Fibroblast of upper back skin (primary cell): ENCODE measurements at places on chromosomes 6 and 20.

GRCh38 chr6:63267828-63268227, 52.0 kb downstream of the LGSN start:
- no peak for DNase-seq

GRCh38 chr6:113649276-113649675, 207.9 kb upstream of the MARCKS start:
- peak; percentile 37 for DNase-seq

DNA sequence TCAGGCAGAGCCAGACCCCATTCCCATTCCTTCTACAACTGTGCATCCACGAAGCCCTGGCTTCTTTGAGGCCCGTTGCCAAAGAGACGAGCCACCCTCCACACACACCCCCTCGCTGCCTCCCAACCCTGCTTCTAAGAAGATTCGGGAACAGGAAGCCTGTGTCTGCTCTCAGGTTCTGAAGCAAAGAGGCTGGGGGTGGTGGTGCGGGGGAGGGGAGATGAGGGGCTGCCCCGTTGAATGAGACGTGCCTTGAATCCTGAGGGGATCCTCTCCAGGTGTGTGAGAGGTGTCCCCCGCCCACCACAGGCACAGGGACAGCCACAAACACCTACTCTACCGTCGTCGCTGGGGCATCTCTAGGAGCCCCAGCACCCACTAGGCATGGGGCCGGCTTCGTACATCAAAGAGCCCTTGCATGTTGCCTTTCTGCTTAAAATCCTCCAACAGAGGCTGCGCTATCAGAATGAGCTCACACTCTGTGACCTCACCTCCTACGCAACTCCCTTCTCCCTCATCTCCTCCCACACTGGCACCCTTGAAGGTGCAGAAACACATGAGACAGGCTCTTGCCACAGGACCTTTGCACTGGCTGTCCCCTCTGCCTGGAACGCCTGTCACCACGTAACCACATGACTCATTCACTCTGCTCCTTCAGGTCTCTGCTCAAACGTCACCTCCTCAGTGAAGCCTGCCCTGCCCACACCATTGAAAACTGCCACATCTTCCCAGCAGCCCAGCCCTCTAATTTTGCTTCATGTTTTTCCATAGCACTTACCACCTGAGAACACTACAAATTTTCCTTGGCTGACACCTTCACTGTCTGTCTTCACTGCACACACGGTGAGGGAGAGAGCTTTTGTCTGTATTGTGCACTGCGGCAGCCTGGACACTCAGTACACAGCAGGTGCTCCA, 58.5 kb downstream of the PREX1 start:
- DNase-seq = no peak

GRCh38 chr6:93447874-93448273, 28.5 kb upstream of the EPHA7 start:
- DNase-seq = no peak

- DNase-seq = no peak
These were observed 379.9 kb downstream of the C6orf118 start for GRCh38 chr6:164929408-164929977.

DNA sequence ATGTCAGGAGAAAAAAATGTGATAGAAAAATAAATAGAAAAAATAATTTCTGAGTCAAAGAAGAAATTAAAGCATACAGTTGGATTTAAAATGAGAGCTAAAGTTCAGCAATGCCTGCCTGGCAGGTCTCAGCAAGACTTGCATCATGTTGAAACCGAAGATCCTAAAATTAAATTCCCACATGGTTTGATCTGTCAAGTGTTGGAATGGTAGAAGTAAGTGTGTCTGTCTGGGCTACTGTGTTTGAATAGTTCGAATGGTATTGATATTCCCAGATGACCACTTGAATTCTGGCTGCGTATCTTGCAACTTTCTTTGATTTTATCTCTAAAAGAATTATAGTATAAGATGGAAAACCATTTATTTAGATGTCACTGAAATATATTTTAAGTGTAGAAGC, 1349.6 kb downstream of the EPHA7 start:
- peak; percentile 34 for DNase-seq

DNA sequence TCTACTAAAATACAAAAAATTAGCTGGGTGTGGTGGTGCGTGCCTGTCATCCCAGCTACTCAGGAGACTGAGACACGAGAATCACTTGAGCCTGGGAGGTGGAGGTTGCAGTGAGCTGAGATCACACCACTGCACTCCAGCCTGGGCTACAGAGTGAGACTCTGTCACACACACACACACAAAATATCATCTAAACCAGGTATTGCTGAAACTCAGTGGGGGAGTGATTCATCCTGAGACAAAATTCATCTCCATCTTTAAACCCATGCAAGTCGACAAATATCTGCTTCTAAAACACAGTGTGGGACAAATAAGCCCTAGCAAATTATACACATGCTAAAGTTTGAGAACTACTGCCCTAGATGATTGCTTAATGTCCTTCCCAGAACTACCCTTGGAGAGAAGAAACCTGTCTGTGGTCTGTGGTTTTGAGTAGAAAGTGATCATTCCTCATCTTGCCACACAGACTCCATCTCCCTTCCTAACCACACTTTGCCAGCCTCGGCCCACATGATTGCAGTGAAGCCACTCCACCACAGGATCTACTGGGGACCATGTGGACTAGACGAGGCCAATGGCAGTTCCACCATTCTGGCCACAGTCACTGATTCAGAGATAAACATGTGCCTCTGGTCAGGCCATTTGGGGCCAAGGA, 130.3 kb downstream of the OPRM1 start:
- DNase-seq = no peak
